ENCODE measurements at places on chromosomes 7 and 10. TPM values are rescaled to one million over a fixed set of nuclear protein-coding genes. Genes with fewer than 3 reads are reported as not detected.

GRCh38 chr10:100970076-100970913 is 991 bp downstream of the SEMA4G start:
- DNase-seq, result no peak
- peak overlapping the region; percentile 72 for H3K4me3 ChIP-seq
- peaks cover 15% of the 10 kb centered on the region for H3K4me1 ChIP-seq

GRCh38 chr10:71473671-71474599 is 77.2 kb downstream of the CDH23 start:
- no peak for DNase-seq
- H3K27ac ChIP-seq, result no peak overlapping the region
- H3K36me3 ChIP-seq, result no peaks in the 10 kb centered on the region

SEPTIN7 gene
- 151 TPM for total RNA-seq

NPC1L1 gene
- 0.49 TPM for total RNA-seq

BBS9 gene
- total RNA-seq, result 31.2 TPM

ERLIN1 gene
- 25.5 TPM for total RNA-seq

SYT15B gene
- 17.9 TPM for total RNA-seq

DNA sequence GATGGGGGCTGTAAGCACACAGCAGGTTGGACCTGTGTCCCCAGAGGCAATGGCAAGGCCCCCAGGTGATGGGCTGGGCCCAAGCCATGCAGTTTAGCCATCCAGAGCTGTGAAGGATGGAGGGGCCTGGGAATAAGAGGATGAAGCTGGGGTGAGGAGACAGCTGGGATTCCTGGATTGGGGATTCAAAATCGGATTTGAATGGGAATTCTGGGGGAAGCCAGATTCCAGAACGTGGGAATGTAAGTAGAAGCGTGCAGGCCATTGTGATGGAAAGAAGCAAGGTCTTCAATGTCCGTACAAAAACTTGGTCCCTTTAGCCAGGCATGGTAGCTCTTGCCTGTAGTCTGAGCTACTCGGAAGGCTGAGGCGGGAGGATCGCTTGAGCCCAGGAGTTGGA is 9.8 kb downstream of the SH2B2 start:
- no peak overlapping the region for H3K4me3 ChIP-seq
- H3K27ac ChIP-seq, result no peak overlapping the region
- peaks cover 6% of the 10 kb centered on the region for H3K4me1 ChIP-seq
- no peaks in the 10 kb centered on the region for H3K36me3 ChIP-seq
- no peak for DNase-seq

- peak overlapping the region; percentile 79 for H3K27ac ChIP-seq
- no peaks in the 10 kb centered on the region for H3K27me3 ChIP-seq
- H3K36me3 ChIP-seq, result peaks cover 54% of the 10 kb centered on the region
- H3K4me1 ChIP-seq, result peaks cover 19% of the 10 kb centered on the region
These were observed 158.3 kb downstream of the EGFR start for GRCh38 chr7:55177068-55177530.

DNA sequence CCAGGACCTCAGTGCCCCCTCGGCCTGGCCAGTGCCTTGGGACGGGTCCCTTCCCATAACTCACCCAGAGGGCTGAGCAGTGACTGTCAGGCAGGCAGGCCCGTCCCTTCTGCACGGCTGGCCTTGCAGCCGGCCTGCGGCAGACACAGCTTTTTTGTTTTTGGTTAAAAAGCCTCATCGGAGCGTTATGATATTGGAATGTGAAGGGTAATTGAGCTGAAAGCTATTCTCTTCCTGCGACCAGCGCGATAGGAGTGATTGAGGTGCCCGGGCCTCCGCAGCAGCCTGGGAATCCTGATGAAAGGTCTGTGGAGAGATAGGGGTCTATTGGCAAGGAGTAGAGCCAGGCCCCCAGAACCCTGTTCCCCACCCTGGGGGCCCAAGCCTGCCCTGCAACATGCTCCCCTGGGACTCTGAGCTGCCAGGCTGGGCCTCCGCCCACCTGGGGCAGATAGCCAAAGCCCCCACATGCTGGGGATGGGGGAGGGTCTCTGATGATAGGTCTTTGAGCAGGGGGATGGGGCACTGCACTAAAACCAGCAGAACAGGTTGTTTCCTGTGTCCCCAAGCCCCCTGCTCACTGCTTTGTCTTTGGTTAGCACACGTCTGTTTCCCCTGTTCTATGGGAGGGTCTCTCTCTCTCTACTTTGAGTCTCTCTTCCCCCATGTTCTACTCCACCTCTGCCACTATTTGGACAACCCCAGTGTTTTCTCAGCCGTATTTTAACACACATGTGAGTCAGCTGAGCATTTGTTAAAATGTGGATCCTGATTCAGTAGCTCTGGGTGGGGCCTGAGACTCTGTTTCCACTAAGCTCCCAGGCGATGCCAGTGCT is 131.9 kb downstream of the CDH23 start:
- H3K36me3 ChIP-seq, result no peaks in the 10 kb centered on the region
- H3K4me3 ChIP-seq, result no peak overlapping the region
- DNase-seq, result no peak
- no peaks in the 10 kb centered on the region for H3K27me3 ChIP-seq

NUPR2 gene
- not detected for total RNA-seq

- no peak overlapping the region for H3K27ac ChIP-seq
- H3K27me3 ChIP-seq, result no peaks in the 10 kb centered on the region
- no peaks in the 10 kb centered on the region for H3K4me1 ChIP-seq
- DNase-seq, result no peak
- no peak overlapping the region for H3K4me3 ChIP-seq
These were observed 25.7 kb upstream of the GALNT17 start for GRCh38 chr7:71106226-71106625.

GRCh38 chr10:127228195-127228787 is 31.9 kb upstream of the INSYN2A start:
- no peaks in the 10 kb centered on the region for H3K36me3 ChIP-seq
- no peak overlapping the region for H3K4me3 ChIP-seq
- DNase-seq, result no peak
- no peaks in the 10 kb centered on the region for H3K27me3 ChIP-seq

GRCh38 chr10:24449321-24449740 is 240.4 kb downstream of the KIAA1217 start:
- H3K27ac ChIP-seq, result peak overlapping the region; percentile 47
- no peak for DNase-seq
- H3K27me3 ChIP-seq, result no peaks in the 10 kb centered on the region

DNA sequence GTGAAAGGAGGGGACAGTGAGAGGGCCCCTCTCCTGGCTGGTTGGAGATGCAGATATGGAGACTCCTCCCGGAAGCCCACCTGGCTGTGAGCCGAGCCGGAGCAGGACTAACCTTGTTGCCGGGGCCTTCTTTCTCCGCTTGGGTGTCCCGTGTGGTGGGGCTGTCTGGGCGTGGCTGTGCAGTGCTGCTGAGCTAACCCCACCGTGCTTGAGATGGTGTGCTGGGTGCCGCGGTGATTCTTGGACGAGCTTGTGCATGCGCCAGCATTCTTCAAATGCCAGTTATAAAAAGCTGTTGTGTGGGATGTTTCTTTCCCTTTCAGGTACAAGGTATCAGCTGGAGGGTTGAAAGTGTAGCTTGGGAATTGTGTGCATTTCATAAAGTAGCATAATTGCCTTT is 48.8 kb downstream of the DAGLB start:
- H3K27me3 ChIP-seq, result no peaks in the 10 kb centered on the region
- peak overlapping the region; percentile 6 for H3K27ac ChIP-seq
- no peaks in the 10 kb centered on the region for H3K36me3 ChIP-seq

PIK3CG gene
- 4.4 TPM for total RNA-seq

DNA sequence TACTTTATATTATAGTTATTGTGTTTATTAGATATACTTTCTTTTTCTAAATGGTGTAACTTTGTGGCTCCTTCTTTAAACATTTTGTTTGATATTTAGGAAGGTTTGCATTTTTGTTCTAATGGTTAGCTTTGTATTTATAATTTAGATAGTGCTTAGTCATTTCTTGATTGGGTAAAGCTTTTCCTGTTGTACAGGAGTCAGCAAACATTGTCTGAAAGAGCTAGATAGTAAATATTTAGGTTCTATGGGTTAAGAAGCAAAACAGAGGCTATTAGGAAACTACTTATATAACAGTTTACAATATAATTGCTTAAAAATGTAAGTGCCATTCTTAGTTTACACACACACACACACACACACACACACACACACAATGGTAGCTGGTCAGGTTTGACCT is 70.6 kb upstream of the CCDC6 start:
- H3K4me1 ChIP-seq, result peaks cover 3% of the 10 kb centered on the region
- H3K36me3 ChIP-seq, result no peaks in the 10 kb centered on the region
- no peak overlapping the region for H3K4me3 ChIP-seq
- no peaks in the 10 kb centered on the region for H3K27me3 ChIP-seq
- DNase-seq, result no peak
- H3K27ac ChIP-seq, result no peak overlapping the region

TRIL gene
- 11.0 TPM for total RNA-seq

DNA sequence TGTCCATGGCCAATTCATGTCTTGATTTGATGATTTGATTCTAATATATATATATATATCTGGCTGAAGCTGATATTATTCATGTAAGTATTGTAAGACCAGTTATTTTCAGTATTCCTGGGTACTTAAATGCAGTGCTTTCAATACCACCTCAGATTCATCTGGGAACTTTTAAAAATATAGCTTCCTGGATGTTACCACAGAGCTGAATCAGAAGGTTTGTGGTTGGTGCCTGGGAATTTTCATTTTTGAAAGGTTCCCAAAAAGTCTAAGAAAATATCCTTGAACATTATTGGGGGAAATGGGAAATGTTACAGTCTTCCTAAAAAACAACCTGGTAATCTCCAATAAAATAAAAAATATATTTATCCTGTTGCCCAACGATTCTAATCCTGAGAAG is 10.7 kb upstream of the PPP3CB start:
- H3K27ac ChIP-seq, result no peak overlapping the region
- peaks cover 27% of the 10 kb centered on the region for H3K36me3 ChIP-seq
- H3K4me3 ChIP-seq, result no peak overlapping the region
- no peaks in the 10 kb centered on the region for H3K4me1 ChIP-seq
- H3K27me3 ChIP-seq, result no peaks in the 10 kb centered on the region

DNA sequence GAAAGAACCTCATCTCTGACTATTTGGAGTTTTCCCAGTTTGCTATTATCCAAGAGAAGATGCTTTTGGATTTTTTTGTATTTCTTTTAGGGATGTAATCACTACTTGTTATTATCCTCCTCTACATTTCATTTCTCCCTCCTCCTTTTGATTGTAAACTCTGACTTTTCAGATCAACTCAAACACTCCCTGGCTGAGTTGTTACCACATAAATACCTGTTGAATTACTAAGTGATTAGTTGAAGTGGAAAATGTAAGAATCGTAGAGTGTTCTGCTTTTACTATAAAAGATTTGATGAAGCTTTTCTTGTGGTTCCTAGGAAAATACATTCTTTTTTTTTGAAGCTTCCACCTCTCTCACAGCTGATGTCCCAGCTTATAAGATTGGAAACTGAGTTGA is 164.1 kb upstream of the C1GALT1 start:
- H3K27me3 ChIP-seq, result no peaks in the 10 kb centered on the region
- H3K27ac ChIP-seq, result no peak overlapping the region
- H3K4me1 ChIP-seq, result no peaks in the 10 kb centered on the region
- no peaks in the 10 kb centered on the region for H3K36me3 ChIP-seq
- no peak overlapping the region for H3K4me3 ChIP-seq

DNA sequence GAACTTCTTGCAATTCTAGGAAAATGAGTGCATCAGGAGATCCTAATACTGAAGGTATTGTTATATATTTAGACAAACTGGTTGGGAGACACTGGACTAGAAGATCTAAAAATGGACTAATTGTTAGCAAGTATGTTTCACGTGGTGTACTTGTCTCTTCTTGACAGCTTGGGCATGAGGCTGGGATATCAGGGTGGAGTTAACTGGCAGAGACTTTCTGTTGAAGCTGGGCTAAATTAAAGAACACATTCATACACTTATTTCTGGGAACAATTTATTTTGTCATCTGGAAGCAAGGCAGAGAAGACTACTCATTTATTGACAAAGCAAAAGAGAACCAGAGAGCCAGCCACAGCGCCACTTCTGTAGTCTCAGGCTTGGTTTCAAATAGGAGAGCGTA is 25.9 kb downstream of the TYW1 start:
- peak overlapping the region; percentile 51 for H3K27ac ChIP-seq
- no peak overlapping the region for H3K4me3 ChIP-seq
- H3K27me3 ChIP-seq, result no peaks in the 10 kb centered on the region
- no peak for DNase-seq
- no peaks in the 10 kb centered on the region for H3K36me3 ChIP-seq

GRCh38 chr7:93402944-93403343 is 170.8 kb downstream of the VPS50 start:
- no peak overlapping the region for H3K27ac ChIP-seq
- DNase-seq, result no peak
- no peaks in the 10 kb centered on the region for H3K36me3 ChIP-seq
- no peak overlapping the region for H3K4me3 ChIP-seq
- no peaks in the 10 kb centered on the region for H3K27me3 ChIP-seq
- H3K4me1 ChIP-seq, result no peaks in the 10 kb centered on the region

GRCh38 chr10:91049988-91050360 is 129.1 kb upstream of the ANKRD1 start:
- H3K36me3 ChIP-seq, result peaks cover 3% of the 10 kb centered on the region
- H3K4me3 ChIP-seq, result no peak overlapping the region
- H3K4me1 ChIP-seq, result peaks cover 9% of the 10 kb centered on the region

DNA sequence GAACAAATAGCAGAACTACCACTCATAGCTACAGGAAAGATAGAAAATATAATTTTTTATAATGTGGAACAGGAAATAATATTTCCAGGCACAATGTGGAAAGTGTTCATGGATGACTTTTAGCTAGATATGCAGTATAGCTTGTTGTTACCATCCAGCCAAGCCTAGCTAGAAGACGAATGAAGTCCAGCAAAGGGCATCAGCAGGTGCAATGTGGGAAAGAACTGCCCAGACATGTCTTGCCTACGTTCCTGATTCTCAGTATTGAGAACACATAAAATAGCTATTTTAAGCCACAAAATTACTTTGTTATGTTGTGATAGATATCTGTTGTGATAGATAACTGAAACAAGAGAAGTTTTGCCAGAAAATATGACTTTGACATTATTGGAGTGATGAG is 1690.0 kb upstream of the LRRTM3 start:
- no peak overlapping the region for H3K27ac ChIP-seq
- H3K36me3 ChIP-seq, result no peaks in the 10 kb centered on the region
- H3K4me1 ChIP-seq, result no peaks in the 10 kb centered on the region
- H3K4me3 ChIP-seq, result no peak overlapping the region
- H3K27me3 ChIP-seq, result no peaks in the 10 kb centered on the region
